Cerebellum (tissue), 4 donors: ENCODE measurements at places on chromosomes 7 and 10. TPM values are rescaled to one million over a fixed set of nuclear protein-coding genes. Genes with fewer than 3 reads are reported as not detected.

Gene DENND2A
- 31.7 TPM for total RNA-seq

Gene PTN
- 482 TPM for total RNA-seq

Gene ANKRD30A
- not detected for total RNA-seq

Gene FAM20C
- 19.8 TPM for total RNA-seq

Gene PPRC1
- 12.3 TPM for total RNA-seq

Gene ADAM8
- 1.6 TPM for total RNA-seq

Gene GIMAP2
- 3.1 TPM for total RNA-seq

Gene LRRN3
- total RNA-seq: 108 TPM

Gene PLA2G12B
- not detected for total RNA-seq

Gene ERCC6
- total RNA-seq: 44.9 TPM

Gene COPG2
- 43.5 TPM for total RNA-seq

DNA sequence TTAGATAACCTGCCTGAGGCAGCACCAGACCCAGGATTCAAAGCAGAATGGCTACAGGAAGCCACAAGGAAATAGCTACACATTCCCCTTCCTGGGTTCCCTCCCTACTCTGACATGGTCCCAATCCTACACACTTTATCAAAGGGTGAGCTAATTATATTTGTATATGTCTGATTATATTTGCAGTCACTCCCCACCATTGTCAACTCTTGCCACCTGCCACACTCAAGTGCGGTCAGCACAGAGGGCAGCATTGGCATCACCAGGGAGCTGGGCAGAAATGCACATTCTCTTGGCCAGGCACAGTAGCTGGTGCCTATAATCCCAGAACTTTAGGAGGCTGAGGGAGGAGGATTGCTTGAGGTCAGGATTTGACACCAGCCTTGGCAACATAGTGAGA is 114.1 kb upstream of the PDLIM1 start:
- no peak for DNase-seq

DNA sequence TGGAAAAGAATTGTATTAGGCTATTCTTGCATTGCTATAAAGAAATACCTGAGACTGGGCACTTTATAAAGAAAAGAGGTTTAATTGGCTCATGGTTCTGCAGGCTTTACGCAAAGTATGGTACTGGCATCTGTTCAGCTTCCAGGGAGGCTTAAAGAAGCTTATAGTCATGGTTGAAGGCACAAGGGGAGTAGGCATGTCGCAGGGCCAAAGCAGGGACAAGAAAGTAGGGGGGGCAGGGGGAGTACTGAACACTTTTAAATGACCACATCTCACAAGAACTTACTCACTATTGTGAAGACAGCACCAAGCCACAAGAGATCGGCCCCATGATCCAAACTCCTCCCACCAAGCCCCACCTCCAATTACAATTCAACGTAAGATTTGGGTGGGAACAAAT is 152.5 kb upstream of the PHF14 start:
- no peak for DNase-seq

GRCh38 chr10:116990276-116990800 is 14.6 kb downstream of the SHTN1 start:
- DNase-seq: no peak

- no peak for DNase-seq
These were observed 99.0 kb downstream of the AOAH start for GRCh38 chr7:36625247-36625646.

DNA sequence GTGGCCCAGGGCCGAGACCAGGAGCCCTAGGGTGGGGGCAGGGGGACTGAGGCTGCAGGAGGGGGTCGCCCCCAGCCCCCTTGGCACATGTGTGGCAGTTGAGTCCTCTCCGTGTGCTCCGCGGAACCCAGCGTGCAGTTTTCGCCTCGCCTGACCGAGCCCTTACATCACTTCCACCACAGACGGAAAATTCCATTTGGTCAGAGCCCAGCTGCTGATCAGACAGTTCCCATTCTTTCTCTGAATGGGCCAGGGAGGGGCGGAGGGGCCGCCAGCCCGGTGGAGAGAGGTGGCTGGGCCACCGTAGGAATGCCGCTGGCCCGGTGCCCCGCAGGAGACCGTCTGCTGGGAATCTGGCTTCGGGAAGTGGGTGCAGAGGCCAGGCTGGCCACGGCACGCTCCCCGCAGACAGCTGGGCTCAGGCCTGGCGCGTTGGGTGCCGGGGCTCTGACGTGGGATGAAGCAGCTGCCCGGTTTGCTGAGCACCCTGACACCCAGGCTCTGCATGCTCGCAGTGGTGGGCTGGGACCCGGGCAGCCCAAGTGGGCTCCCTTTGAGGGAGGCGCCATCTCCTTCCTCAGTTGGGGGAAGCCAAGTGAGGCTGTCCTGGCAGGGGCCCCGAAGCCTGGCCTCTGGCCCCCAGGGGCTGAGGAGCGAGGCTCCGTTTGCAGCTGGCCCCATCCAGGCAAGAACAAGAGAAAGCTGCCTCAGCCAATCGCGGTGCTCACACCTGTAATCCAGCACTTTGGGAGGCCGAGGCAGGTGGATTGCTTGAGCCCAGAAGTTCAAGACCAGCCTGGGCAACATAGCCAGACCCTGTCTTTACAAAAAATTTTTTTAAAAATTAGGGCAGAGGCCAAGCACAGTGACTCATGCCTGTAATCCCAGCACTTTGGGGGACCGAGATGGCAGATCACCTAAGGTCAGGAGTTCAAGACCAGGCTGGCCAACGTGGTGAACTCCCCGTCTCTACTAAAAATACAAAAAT is 9.9 kb downstream of the TTYH3 start:
- DNase-seq: peak; percentile 83

- no peak for DNase-seq
These were observed 10.4 kb downstream of the TNS3 start for GRCh38 chr7:47571331-47572093.

- no peak for DNase-seq
These were observed 57.1 kb upstream of the IGFBP3 start for GRCh38 chr7:45978010-45978681.

DNA sequence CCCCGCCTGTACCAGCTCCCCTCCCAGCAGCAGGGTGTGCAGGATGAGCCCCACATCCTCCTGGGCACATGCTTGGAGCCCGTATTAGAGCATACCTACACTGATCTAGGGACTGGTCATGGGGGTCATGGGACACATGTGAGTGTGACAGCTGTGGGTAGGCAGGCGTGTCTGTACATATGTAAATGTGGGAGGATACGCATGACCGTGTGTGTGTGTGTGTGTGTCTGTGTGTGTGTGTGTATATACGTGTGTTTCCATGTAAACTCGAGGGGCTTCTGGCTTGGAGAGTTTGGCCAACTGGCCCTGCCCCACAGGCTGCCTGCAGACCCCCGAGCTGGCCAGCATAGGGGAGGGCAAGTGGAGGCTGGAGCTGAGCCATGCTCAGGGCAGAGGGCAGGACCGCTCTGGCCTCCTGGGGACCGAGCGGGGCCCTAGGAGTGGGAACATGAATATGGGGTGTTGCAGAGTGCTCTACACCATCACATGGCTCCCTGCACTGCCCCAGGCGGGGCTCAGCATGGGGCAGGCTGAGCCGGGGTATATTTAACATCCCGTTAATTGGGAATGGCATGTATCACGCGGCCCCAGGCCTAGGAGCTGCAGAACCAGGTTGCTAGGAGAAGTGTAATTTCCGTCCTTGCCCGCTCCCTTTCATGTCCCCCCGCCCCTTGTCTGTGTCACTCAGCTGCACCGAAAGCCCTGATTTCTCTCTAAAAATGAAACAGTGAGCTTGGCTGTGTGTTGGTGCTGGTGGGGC is 152.7 kb upstream of the PCBD1 start:
- no peak for DNase-seq

- no peak for DNase-seq
These were observed 59.2 kb upstream of the MTPN start for GRCh38 chr7:136036336-136036735.

- DNase-seq: no peak
These were observed 51.3 kb upstream of the NFE2L3 start for GRCh38 chr7:26100406-26101339.

- no peak for DNase-seq
These were observed 839.7 kb downstream of the CNTNAP2 start for GRCh38 chr7:146956321-146956720.

DNA sequence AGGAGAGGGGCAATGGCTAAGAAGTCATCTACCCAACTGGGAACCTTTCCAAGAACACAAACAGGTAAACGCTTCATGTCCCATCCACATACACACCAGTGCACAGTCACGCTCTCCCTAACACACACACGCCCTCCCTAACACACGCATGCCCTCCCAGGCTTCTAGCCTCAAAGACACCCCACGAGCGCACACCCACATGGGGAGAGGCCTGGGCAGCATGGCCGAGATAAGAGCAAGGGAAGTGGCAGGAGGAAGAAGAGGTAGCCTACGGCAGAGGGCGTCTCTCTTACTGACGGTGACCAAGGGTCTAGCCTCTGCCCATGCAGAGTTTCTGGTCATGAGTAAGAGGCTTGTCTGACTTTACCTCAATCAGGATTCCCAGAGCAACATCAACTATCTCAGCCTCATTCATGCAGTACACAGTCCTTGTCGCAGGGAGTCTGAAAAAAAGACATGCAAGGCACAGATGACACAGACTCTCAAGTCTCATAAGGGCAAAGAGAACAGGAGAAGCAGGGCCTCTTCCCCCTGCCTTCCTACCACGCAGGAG is 3.1 kb downstream of the CYREN start:
- DNase-seq: no peak

DNA sequence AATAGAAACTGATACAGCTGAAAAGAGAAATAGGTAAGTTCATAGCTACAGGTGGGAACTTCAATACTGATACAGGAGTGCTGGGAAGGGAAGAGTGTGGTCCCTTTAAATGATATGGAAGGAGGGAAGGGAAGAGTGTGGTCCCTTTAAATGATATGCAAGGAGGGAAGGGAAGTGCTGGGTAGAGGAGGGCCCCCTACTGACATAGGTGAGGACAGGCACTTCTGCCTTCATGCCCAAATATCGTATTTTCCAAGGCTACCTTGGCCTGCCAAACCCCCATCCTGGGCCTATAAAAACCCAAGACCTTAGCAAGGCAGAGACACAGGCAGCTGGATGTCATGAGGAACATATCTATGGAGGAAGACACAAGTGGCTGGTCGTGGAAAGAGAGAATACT is 92.3 kb downstream of the MAGI2 start:
- DNase-seq: no peak

- no peak for DNase-seq
These were observed 59.9 kb downstream of the PWWP2B start for GRCh38 chr10:132456881-132457280.

- peak; percentile 53 for DNase-seq
These were observed at the start of gene VSTM2A for GRCh38 chr7:54541669-54542625. Gene VSTM2A, plus strand, starts transcription at chr7:54542375. Its CDS starts 356 bp downstream, at chr7:54542731.

DNA sequence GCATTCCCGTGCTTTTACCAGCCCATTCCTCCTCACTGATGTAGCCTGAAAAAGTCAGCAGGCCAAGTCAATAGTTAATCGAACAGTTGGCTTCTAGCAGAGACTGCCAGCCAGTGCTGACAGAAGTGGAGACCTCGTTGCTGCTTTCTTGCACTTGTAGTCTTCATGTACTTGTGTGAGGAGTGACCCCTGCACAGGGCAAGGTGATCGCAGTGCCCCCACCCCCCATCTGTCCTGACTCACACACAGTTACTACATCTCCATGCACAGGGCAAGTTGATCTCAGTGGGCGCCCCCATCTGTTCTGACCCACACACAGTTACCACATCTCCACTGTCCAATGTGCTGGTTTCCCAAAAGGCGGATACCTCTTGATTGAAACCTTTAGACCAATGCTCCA is 34.2 kb downstream of the C10orf71 start:
- no peak for DNase-seq

DNA sequence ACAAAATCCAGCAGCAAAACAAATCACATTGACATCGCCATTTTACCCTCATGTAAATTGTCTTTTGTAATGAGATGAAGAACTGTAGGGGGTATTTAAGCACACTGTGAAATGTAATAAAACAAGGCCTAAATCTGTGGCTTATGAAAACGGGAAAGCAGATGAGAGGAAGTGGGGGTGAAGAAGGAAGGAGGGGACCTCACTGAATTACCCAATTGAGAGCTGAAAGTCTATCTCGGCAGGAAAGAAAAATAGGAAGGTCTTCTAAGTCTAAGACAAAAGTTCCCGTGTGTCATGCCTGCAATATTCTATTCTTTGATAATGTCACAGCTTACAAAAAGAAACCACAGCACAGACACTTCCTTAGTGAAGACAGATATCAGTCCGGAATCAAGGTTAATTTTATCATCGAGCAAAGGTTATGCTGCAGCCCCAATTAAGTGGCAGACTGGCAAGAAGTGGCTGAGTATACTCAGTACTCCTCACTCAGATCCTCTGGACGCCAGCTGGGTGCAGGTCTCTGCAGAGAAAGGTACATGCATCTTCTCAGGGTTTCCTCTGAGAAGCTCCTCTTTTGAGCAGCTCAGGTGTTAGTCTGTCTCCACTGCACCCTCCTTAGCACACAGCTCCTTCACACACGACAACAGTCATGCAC is 239.7 kb downstream of the FANK1 start:
- DNase-seq: no peak

GRCh38 chr10:113690749-113691148 is 11.0 kb downstream of the CASP7 start:
- DNase-seq: no peak

- DNase-seq: no peak
These were observed 75.0 kb downstream of the LANCL2 start for GRCh38 chr7:55440040-55440690.

- DNase-seq: no peak
These were observed 192.4 kb downstream of the SDK1 start for GRCh38 chr7:3493499-3493898.

GRCh38 chr10:17249820-17250219 is 21.8 kb downstream of the VIM start:
- DNase-seq: no peak

DNA sequence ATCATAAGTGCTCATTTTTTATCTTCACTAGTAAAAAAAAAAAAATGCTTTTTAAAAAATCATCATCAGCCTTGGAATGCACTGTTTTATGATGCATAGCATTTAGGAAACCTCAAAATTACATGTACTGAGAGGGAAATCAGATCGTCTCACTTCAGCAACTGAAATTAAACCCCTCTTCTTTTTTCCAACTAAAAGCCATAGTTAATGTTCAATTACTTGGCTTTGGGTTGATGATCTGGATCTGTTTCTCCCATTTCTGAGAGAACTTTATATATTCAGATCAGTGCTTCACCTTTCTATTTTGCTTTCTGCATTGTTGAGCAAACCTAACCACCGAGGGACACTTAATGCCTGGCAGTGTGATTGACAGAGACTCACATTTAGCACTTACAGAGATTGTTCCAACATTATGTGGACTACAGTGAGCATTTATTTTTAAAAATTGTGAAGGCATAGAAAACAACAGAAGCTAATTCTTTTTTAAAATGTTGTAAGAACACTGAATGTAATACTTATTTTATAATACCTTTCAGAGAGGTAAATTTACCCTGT is 678.4 kb downstream of the PHTF2 start:
- DNase-seq: no peak

DNA sequence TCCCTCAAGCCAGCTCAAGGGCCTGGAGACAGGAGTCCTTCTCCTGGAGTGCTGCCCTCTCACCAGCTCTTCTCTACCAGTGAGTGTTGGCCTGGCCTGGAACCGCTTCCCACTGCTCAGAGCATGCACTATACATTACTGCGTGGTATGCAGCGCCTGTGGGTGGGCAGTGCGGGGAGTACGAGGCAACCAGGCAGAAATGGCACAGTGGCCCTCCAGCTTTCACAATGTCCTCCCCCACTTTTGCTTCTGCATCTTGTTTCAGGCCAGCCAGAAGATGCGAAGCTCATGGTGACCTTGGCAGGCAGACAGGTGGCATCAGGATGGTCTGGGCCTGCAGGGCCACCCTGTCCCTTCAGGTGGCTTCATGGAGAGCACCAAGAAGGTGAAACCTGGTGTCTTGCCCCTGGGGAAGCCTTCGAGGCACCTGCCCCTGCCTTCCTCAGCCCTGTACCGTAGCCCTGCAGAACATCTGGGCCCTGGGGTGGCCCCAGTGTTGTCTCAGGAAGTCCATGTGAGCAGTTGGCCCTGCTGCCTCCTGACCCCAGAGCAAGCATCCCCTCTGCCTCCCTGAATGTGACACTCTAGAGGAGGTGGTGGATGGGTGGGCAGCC is 35.8 kb downstream of the RASGEF1A start:
- DNase-seq: no peak
